GM20000 (cell line): ENCODE measurements at places on chromosomes 2 and 18.
A peak's percentile ranks its signal among the peaks of the same experiment; 100 is the strongest.

- DNase-seq: no peak
Measured at GRCh38 chr2:223523551-223524001, 78.6 kb downstream of the SCG2 start.

- DNase-seq: no peak
Measured at GRCh38 chr2:73939419-73939818, 12.7 kb downstream of the DGUOK start.

GRCh38 chr2:83331810-83332209 is 1127.3 kb downstream of the SUCLG1 start:
- no peak for DNase-seq

GRCh38 chr18:22088996-22089640 is 80.3 kb upstream of the GATA6 start:
- DNase-seq: no peak

DNA sequence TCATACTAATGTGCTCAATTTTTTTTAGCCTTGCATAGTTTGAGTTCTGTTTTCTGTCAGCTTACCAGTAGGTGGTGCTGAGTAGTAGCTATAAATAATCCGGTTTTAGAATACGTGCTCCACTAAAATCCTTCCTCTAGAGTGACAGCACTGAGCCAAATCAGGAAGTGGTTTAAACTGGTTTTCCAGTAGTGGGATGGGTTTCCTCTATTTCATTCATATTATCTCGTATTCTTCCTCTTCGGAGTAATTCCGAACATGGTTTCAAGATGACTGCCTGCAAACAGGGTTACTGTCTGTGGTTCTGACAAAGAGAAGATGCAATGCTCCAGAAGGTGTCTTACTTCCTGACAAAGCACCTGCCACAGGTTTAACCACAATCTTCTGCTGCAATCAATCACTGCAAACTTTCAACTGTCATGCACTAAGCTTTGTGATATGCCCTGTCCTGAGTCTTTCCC is 496.9 kb upstream of the VRK2 start:
- peak; percentile 10 for DNase-seq
